ENCODE measurements at places on chromosomes 7 and 10. TPM values are rescaled to one million over a fixed set of nuclear protein-coding genes. Genes with fewer than 3 reads are reported as not detected.

Gene RAB19
- total RNA-seq: not detected

Gene TAS2R41
- 0.69 TPM for total RNA-seq

Gene ADAP1
- total RNA-seq: 10.8 TPM

Gene LIPK
- not detected for total RNA-seq

- DNase-seq: no peak
These were observed 9.3 kb upstream of the AKR1D1 start for GRCh38 chr7:138066954-138067394.

GRCh38 chr7:127943541-127944521 is 87.4 kb downstream of the LRRC4 start:
- no peak for DNase-seq

DNA sequence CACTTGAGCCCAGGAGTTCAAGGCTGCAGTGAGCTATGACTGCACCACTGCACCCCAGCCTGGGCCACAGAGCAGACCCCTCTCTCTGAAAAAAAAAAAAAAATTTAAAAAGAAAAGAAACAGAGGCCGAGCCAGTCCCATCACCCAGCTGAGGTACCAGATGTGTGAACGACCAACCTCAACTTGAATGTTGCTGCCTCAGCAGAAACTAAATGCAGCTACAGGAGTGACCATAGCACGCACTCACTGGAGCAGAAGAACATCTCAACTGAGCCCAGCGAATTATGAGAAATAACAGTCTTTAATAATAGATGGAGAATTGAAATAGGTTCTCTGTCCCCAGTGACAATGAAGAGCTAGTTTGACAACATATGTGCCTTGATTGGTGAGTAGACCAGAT is 53.1 kb upstream of the ST8SIA6 start:
- DNase-seq: no peak

DNA sequence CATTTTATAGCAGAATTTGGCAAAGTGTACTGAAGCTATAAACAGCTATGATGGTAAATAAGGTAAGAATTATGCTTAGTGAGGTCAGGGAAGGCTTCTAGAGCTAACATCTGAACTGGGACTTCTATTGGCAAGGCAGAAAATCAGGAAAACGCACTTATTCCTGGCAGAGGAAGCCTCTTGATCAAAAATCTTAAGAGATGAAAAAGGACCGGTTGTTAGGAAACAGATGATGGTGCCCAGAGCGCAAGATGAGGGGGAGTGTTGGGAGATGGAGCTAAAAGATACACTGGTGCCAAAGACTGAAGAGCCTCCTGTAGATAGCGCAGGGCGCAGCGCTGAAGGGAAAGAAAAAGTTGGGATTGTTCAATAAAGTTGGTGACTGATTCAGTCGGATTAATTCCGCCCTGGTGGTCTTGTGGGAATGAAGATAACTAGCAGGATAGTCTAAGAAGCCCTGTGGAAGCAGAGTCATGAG is 550 bp upstream of the CALU start:
- no peak for DNase-seq

DNA sequence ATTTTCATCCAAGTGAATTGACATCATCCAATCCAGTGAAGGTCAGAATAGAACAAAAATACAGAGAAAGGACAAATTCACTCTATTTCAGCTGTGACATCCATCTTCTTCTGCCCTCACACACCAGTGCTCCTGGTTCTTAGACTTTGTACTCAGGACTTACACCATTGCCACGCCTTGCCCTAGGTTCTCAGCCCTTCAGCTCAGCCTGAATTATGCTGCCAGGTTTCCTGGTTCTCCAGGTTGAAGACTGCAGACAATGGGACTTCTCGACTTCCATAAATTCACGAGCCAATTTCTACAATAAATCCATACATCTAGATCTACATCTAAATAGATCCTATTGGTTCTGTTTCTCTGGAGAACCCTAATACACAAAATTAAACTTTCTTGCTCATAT is 181.2 kb upstream of the KCND2 start:
- DNase-seq: no peak

- no peak for DNase-seq
These were observed 57.3 kb upstream of the GSAP start for GRCh38 chr7:77473229-77474005.

DNA sequence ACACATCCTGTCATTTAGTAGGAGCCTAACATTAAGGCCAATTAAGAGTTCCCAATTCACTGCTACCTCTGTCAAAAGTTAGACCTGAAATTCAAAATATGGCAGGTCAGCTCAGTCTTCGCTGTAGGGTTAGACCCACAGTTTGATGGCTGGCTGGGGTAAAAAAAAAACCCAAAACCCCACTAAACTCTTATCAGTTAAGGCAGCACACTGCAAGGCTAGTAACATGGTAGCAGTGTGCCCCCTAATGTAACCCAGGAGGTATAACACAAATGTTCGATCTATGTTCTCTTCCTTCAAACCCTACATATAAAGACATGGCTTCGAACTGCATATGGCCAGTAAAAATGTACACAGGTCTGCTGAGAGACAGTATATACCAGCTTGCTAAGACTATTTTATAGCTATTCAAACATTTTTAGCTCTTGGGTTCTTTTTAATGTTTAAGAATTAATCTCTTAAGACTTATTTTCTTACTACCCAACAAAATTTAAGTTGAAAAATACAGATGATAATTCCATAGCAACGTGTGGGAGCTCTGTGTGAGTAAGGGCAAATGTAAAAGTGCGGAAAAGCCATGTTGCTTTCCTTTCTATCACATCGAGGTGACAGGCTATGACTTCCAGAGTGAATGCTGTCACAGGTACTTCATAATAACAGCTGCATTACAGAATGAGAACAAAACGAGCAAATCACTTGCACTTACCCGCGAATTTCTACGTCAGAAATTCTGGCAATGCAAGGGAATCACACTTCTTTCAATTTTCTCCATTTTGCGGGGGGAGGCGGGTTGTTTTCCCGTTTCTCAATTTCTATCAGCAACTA is 168.4 kb upstream of the IMMP2L start:
- no peak for DNase-seq
